Activated T-cell treated with anti-CD3 and anti-CD28 coated beads, Interleukin-2, amount 50 U/mL, for 72 hours (primary cell): ENCODE measurements at places on chromosomes 16 and 17.
A peak's percentile ranks its signal among the peaks of the same experiment; 100 is the strongest.

GRCh38 chr17:69061721-69062556 lies 1.2 kb upstream of the ABCA9 start:
- no peak for DNase-seq

DNA sequence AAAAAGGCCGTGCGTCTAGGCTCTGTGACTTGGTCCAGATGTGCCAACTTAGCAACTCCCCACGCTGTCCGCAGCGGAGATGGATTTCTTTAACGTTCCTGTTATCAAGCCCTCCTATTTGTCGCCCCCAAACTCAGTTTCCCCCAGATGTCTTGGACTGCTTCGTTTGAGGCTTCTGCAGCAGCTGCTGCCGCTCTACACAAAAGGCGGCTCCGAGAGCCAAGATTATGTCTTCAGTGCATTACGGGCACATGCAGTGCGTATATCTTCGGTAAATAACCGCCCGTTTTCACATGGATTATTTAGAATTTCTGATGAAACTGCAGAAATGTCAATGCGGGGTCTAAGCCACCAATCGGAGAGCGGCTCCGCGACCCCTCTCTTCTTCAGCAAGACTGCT lies 240.6 kb upstream of the ZFHX3 start:
- DNase-seq: no peak

DNA sequence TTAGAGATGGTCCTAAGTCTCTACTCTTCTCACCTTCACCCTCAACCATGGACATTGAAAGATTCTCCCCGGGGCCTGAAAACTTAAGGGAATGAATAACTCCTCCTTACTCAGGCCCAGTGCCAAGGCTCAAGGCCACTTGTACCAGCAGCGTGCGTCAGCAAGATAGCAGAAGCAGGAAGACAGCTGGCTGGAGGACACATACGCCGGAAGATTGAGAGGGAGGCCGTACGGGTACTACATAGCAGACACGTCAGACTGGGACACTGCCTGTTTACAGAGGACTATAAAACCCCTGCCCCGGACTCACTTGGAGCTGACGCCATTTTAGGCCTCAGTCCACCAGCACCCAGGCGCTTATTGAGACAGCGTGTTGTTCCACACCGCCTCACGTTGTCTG lies 75.8 kb upstream of the MED13 start:
- no peak for DNase-seq

GRCh38 chr17:37779554-37779953 lies 34.7 kb upstream of the HNF1B start:
- DNase-seq: no peak

DNA sequence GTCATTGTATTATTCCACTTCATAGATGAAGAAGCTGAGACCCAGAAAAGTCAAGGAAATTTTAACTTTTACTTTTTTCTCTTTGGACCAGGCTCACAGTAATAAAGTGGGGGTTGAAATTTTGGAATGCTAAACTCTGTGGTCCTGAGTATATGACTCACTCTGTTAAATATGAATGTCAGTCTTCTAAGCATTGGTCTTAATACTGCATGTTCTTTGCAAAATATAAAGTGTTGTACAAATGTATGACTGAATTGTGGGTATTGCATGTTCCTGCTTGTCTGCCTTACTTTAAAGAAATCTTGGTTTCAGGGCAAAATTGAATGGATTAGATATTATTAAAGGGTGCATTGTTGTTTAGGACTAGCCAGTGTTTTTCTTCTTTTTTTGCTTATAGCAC lies 950.8 kb upstream of the GOT2 start:
- no peak for DNase-seq

- no peak for DNase-seq
Observed at GRCh38 chr17:28532050-28532960, 20.1 kb downstream of the UNC119 start.

DNA sequence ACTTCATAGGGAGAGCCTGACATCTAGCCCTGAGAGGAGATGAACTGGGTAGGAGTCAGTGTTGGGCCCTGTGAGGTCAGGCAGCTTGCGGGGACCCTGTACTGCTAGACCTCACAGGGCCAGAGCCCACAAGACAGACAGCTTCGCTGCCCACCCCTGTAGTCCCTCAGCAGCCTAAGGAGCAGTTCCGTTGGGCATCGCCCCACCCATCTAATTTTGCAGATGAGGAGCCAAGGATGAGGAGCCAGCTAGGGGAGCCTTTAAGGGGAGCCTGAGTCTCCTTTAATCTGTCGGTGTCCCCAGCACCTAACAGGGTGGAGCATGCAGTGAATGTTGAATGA lies 755 bp upstream of the TUFM start:
- DNase-seq: peak; percentile 18

GRCh38 chr16:82331974-82332750 lies 162.1 kb upstream of the MPHOSPH6 start:
- no peak for DNase-seq

- peak; percentile 96 for DNase-seq
Observed at GRCh38 chr16:56964243-56965148, 2.7 kb downstream of the CETP start.

DNA sequence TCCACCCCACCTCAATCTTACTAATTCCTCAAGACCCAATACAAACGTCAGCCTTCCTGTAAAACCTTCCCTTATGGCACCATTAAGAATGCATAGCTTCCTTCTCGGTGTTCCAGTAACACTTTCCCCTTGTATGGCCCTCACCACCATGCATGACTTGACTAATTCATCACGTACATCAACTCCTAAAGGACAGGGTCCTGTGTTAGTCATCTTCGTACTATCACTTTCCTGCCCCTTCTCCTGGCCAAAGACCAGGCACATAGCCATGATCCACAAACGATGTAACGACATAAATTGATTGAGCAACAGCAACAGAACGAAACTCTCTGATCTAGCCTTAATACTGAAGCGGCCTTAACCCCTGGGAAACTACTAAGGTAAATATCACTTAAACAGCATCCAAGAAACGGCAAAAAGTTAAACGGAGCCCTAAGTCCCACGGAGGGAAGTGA lies 612 bp downstream of the PSMD12 start:
- peak; percentile 42 for DNase-seq

DNA sequence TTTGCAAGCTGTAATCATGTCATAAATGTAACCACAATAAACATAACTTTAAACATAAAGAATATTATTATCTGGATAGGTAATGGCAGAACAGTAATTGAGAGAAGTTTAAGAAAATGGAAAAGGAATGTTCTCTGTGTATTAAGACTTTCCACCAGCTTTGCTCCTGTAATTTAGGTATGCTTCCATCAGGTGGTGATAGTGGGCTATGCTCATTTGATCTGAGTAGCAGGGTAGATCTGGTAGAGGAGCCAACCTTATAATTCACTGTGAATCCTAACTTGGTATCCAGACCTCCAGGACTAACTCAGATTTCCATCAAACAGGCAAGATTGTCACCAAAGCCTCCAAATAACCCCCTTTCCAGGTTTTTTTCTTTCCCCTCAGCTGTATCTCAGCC lies 137.9 kb upstream of the ZKSCAN2 start:
- no peak for DNase-seq

GRCh38 chr17:42855048-42855596 lies 4.1 kb downstream of the AOC3 start:
- DNase-seq: no peak
